ENCODE measurements at places on chromosomes 5 and 9. TPM values are rescaled to one million over a fixed set of nuclear protein-coding genes. Genes with fewer than 3 reads are reported as not detected.

FOXD4L3 gene
- not detected for total RNA-seq

DNA sequence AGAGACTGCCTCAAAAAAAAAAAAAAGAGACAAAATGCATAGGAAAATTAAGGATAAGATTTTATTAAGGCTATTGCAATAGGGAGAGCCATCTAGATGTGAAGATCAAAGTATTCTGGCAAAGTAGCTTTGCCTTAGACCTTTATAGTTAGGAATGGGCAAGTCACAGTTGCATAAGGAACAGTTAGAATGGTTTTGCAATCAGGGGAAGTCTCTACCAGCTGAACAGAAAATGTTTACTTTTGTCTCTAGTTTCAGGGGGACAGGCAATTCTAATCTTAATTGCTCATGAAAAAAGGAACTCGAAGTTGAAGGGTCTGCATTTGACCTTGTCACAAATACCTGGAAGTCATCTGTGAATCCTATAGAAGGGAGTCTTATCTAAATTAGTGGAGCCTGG lies 13.1 kb upstream of the ATP6V1G1 start:
- no peak for DNase-seq

GRCh38 chr5:111834926-111835599 lies 78.1 kb upstream of the NREP start:
- DNase-seq = no peak

TLX3 gene
- total RNA-seq = not detected

- DNase-seq = peak; percentile 69
These were observed 62.6 kb downstream of the NEK6 start for GRCh38 chr9:124320062-124320973.

DNA sequence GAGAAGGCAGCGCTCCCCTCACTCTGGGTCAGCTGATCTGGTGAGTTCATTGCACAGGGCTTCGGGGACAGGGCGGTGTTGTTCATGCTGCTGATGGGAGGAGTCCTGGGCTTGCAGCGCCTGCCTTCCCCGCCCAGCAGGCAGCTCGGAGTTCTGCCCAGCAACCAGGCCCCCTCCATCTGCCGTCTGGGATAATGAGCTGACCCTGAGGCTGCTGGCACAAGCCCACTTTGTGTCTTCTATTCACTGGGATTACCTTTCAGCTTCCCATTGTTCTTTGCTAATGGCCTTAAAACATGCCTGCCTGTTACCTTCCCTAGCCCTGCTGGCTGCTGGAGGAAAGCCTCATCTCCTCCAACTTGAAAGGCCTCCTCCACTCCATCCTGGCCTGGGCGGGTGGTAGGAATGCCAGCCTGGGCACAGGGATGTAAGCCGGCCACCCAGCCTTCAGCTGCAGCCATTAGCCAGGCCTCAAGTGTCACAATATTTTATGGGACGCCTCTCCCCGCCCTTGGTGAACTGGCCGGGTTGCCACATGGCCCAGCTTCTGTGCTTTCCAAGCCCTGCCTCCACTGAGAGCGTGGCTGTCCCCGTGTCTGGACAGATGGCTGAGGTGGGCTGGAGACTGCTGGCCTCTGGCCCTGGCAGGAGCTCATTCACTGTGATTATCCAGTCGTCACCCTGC lies 70.4 kb downstream of the GADD45G start:
- DNase-seq = no peak

DNA sequence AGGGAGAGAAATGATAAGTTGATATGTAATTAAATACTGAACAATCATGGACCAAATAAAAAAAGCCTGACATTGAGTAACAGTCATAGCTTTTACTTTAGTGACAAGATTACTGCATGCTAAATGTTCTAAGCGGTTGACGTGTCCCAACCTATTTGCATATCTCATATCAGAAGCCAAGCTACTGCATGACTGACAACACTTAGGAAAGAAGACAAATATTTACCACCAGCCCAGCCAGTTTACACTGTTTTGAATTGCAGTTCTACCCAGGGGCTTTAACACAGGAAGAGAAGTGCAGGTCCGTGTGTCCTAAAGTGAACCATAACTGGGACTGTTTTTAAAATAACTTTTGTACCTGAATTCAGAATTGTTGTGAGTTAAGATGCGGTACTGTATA lies 219.9 kb downstream of the PRDM9 start:
- no peak for DNase-seq

DNA sequence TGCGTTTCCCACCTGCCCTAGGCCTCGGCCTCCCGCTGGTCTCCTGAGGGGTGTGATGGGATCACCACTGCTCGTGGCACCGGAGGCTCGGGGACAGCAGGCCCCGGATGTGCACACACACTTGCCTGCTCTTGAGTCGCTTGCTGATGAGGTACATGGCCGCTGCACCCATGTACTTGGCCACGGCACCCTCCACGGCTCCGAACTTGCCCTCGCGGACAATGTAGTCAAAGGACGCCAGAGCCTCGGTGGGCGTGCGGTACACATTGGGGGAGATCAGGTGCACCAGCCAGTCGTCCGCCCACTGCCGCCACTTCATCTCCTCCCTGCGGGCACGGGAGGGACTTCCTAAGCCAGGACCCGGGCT lies 4.7 kb downstream of the PTGES2 start:
- no peak for DNase-seq

GRCh38 chr5:125549322-125549911 lies 803.0 kb upstream of the ZNF608 start:
- DNase-seq = no peak

LIFR gene
- 179 TPM for total RNA-seq

GRCh38 chr5:75167345-75167744 lies 69.3 kb downstream of the ANKRD31 start:
- DNase-seq = no peak

- DNase-seq = no peak
These were observed 61.0 kb downstream of the INVS start for GRCh38 chr9:100160021-100160420.

LHX3 gene
- not detected for total RNA-seq

DNA sequence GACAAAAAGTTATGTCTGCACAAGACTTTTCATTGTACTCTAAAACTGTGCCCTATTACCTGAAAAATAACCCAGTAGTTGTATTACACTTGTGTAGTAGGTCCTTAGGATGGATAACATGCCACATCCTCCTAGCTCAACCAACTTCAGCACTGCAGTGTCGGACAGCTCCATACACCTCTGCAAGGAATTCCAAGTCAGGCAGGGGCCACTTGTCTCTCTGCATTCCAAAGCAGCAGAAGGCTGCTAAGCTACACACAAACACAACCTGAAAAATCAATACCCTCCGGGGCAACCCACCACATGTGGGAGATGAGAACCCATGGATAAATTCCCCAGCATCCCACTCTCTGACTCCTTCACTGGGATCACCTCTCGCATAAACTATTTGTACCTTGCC lies 50.2 kb downstream of the MED10 start:
- DNase-seq = no peak

DNA sequence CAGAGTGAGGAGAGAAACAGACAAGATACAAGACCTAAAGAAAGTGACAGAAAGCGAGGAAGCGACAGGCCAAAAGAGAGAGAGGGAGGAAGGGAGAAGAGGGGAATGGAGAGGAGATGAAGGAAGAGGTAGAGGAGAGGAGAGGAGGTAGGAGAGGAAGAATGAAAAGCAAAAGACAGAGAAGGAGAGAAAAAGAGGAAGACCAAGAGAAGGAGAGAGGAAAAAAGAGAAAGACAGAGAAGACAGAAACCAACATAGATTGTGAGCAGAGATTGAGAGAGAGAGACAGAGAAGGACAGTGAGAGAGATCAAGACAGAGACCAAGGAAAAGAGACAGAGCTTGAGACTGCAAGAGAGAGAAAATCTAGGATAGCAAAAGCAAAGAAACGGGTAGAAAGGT lies 58.6 kb upstream of the FNIP1 start:
- DNase-seq = no peak

- no peak for DNase-seq
These were observed 29.0 kb downstream of the KLHL3 start for GRCh38 chr5:137706841-137707240.

DNA sequence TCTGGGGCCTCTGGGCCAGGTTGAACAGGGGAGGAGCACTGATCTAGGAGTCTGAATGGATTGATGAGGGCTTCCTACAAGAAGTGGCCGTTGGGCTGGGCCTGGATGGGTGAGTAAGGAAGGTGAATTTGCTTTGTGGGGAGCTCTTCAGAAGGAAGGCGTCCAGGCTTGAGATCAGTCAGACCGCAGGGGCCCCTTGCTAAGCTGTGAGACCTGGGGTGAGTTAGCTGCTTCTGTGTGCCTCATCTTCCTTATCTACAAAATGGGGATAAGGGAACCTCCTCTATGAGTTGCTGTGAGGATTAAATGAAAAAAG lies 1.1 kb upstream of the SYNPO start:
- DNase-seq = no peak

- no peak for DNase-seq
These were observed 42.3 kb upstream of the MATR3 start for GRCh38 chr5:139251281-139251687.

RPL35 gene
- total RNA-seq = 2,475 TPM

SHB gene
- total RNA-seq = 18.7 TPM

DNA sequence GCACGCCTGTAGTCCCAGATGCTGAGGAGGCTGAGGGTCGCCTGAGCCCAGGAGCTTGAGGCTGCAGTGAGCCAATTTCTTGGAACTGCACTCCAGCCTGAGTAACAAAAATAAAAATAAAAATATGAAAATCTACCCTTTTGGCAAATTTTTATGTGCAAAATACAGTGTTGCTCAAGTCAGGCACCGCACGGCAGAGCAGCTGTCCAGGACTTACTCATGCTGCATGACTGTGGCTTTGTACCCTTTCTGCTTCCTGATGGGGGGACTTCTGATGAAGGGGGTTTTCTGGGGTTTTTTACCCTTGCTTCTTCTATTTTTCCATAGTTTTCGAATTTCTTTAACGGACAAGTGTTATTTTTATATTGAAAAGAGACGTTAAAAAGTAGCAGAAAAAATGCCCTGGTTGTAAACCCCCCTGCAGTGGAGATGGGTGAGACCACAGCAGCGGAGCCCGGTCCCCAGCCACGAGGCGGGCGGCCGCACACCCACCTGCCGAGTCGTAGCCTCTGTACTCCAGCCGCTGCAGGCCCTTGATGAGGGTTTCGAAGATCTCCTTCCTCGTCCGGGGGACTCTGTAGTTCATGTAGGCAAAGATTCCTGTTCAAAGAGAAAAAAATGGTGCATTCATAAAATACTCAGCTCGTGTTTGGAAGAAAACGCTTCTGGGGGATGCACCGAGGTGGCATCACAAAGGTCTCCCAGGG lies 15.0 kb downstream of the GFPT2 start:
- no peak for DNase-seq

DNA sequence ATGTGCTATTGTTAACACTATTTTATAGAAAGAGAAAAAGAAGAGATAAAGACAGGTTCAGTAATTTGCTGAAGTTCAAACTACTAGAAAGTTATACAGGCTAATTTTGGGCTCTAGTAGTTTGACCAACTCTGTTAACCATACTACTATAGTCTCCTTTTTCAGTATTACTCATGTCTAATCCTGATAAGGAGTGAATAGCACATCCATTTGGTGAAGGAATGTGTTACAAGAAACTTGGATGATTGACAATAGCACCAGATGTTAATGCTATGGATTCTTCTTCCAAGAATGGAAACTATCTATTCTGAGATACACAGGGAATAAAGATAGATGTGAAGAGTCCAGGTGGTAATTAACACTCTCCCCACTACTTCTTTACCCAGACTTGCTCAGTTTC lies 677.3 kb downstream of the PRELID2 start:
- DNase-seq = no peak

KIF20A gene
- 0.29 TPM for total RNA-seq

SOHLH1 gene
- total RNA-seq = not detected

DNA sequence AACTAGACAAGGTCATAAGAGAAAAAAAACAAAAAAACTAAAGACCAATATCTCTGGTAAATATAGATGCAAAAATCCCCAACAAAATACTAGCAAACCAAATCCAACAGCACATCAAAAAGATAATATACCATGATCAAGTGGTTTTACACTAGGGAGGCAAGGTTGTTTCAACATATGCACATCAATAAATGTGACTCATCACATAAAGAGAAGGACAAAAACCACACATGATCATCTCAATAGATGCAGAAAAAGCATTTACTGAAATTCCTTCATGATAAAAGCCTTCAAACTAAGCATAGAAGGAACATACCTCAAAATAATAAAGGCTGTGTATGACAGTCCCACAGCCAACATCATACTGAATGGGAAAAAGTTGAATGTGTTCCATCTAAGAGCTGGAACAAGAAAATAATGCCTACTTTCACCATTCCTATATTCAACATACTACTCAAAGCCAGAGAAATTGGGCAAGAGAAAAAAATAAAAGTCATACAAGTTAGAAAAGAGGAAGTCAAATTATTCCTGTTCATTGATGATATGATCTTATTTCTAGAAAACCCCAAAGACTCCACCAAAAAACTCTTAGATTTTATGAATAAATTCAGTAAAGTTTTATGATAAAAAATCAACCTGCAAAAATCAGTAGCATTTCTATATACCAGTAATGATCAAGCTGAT lies 72.2 kb upstream of the FAM169A start:
- DNase-seq = no peak

MYMK gene
- total RNA-seq = not detected

C5orf34 gene
- 1.8 TPM for total RNA-seq

TMEM161B gene
- total RNA-seq = 13.1 TPM

PTCH1 gene
- total RNA-seq = 9.9 TPM

DNA sequence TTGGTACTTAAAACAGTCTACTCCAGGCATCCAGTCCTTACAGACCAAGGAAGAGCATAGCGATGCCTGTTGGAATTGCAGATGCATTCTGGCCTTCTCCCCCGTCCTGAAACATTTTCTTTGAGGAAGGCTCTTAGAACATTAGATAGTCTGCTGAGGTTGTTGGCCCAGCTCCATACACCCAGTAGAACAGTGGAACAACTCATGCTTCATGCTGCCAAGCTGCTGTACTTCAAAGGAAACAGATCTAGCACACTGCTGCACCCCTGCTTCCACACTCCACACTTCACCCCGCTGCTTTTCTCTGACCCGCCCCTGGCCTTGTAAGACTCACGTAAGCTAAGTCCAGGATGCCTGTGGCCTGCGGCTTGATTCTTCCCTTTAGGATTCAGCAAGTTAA lies 33.4 kb upstream of the NCS1 start:
- DNase-seq = no peak

PCDHA1 gene
- not detected for total RNA-seq

IL3 gene
- not detected for total RNA-seq

DNA sequence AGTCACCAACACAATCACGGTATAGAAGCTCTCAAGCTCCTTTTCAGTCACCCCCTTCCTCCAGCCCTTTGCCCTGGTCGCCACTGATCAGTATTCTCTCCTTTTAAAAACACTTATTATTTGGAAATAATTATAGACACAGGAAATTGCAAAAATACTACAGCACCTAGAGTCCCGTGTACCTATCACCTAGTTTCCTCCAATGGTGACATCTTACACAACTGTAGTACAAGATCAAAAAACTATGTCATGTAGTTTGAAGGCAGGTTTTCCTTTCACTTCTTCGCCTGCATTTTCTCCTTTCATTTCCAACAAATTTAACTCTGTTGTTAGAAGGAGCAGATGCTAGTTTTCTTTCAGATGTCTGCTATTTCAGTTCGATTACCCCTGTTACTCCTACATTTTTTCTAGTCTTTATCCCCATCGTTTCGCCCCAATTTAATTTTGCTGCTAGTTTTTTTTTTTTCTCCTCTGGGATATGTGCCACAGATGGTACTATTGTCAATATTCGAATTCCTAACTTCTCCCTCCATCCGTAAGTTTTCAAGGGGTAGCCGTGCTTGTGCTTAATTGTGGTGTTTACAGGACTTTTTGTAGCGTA lies 612 bp upstream of the ATG10 start:
- DNase-seq = no peak

TRPM3 gene
- total RNA-seq = 0.64 TPM

All from breast epithelium (tissue), 4 donors.